ENCODE measurements at places on chromosomes 7 and 10.

DNA sequence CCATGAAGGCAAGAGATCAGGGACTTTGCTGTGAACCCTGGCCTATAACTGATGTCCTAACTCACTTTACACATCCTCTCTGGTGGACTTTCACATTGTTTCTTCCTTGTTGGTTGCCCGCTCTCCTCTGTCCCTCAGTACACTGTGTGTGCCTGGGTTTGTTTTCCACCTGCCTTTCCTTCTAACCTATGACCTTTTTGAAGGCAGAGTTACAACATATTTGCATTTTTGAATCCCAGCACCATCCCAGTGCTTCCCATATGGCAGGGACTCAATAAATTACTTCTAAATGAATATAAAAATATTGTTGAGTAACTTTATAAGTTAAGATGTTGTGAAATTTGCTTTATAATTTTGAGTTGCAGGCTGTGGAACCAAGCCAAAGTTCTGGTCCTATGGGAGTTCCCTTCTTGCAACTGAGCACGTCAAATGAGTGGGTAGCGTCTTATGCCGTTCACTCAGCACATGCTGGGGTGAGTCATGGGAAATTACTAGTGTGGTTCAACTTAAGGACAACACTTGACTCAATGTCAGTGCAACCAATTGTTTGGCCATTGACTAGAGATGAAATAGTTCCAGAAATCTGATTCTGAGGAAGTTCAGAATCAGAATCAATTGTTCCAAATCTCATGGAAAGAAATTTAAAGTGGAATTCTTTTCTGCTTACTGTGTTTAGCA is 250.9 kb downstream of the TWIST1 start:
- no peak for DNase-seq

- DNase-seq: no peak
These were observed 293.3 kb upstream of the LRRN3 start for GRCh38 chr7:110797656-110798055.

GRCh38 chr7:129855234-129855673 is 97.5 kb downstream of the UBE2H start:
- DNase-seq: no peak

DNA sequence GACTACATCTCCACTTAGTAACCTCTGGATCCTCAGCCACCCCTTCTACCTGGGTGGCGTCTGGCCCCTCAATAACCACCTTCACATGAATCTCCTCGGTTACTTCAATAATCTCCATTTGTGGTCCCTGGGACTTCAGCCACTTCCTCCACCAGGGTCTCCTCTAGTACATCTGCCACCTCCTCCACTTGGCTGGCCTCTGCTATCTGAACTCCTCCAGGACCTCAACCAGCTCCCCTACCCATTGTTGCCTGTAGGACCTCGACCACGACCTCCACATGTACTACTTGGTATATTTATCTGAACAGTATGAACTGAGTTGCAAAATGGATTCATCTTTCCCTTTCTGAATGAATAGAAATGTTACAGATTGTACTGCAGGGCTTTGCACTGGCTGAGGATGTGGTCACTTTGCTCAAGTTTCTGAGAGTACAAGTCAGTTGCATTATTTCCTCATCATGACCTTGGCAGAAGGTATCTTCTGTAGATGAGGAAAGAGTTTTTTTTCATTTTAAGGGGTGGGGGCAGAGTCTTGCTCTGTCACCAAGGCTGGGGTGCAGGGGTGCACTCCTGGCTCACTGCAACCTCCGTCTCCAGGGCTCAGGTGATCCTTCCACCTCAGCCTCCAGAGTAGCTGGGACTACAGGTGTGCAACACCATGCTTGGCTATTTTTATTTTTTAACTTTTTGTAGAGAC is 36.0 kb downstream of the MAT1A start:
- no peak for DNase-seq

DNA sequence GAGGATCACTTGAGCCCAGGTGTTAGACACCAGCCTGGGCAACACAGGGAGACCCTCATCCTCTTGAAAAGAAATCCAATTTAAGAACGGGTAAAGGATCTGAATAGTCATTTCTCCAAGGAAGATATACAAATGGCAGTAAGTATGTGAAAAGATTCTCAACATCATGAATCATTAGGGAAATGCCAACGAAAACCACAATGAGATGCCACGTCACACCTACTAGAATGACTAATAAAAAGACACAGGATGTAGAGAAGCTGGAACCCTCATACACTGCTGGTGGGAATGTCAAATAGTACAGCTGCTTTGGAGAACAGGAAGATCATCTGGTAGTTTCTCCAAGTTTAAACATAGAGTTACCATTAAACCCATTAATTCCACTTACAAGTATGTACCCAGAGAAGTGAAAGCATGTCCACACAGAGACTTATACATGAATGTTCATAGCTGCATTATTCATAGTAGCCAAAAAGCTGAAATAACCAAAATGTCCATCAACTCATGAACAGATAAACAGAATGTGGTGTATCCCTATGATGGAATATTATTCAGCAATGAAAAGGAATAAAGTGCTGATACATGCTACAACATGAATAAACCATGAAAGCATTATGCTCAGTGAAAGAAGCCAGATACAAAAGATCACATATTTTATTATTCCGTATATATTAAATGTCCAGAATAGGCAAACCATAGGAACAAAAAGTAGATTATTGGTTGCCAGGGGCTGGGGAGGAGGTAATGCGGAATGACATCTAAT is 13.1 kb upstream of the ZMIZ2 start:
- DNase-seq: no peak

DNA sequence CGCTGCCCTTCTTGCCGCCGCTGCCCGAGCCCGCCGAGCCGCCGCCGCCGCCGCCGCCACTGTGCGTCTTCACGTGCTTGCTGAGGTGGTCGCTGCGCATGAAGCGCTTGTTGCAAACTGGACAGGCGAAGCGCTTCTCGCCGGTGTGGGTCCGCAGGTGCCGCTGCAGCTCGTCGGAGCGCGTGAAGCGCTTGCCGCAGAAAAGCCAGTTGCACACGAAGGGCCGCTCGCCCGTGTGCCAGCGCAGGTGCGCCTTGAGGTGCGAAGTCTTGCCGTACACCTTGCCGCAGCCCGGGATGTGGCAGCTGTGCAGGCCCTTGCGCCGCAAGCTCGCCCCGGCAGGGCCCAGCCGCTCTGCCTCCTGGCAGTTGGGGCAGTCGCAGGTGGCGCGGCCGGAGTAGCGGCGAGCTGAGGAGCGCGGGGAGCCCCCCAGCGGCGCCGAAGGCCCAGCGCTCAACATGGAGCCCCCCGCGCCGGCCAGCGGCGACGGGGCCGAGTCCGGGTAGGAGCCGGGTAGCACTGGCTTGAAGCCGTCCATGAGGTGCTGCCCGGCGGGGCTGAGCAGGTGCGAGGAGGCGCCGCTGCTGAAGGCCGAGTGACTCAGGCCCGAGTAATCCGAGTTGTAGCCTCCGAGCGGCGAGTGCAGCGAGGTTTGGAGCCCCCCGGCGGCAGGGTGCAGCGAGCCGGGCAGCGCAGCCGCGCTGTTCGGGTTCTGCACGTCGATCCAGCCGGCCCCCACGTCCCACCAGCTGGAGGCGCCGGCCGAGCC is 2.1 kb downstream of the SP8 start:
- no peak for DNase-seq

GRCh38 chr7:129907122-129907736 is 45.5 kb downstream of the UBE2H start:
- no peak for DNase-seq

DNA sequence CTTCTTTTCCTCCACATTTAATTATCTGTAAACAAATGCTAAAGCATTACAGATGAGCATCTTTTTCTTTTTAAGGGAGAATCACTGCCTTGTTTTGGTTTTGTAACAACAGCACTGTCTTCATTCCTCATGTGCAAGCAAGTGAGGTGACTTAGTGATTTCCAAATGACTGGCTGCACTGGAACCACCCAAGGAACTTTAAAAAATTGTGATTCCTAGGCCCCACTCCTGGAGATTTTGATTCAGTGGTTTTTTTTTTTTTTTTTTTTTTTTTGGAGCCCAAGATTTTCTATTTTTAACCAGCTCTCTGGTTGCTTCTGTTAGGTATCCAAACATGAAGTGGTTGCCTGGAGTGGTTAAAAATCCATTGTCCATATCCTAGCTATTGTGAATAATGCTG is 176.2 kb downstream of the LRMDA start:
- no peak for DNase-seq

DNA sequence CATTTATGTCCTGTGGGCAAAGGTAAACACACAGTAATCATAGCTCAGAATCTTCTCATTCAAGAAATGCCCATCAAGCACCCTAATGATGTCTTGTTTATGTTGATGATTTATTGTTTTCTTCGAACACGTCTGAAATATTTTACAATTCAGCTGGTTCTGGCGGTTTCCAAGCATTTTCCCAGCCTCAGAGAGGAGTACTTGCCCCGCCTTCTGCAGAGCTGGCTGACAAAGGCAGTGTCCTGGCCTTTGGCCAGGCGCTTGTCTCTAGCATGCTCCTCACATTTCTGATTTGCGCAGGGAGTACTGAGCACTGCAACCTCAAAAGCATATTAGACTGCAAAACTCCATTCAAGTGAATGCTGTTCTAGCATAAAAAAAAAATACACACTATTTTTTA is 314.2 kb upstream of the GNAI1 start:
- no peak for DNase-seq

DNA sequence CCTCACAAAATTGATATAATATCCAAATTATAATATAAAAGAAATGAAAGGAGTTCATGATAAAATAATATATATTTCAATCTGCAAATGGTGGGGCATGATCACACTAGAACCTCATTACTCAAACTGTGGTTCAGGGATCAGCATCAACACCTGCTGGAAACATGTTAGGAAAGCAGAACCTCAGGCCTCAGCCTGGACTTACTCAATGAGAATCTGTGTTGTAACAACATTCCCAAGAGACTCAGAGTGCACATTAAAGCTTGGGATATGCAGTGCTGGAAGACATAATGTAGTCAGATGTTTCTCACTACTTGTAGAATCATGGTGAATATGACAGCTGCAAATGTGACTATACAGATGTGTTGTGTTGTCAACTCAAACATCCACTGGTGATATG is 81.7 kb upstream of the ITPRID1 start:
- DNase-seq: no peak

GRCh38 chr7:27808626-27809025 is 68.7 kb downstream of the TAX1BP1 start:
- DNase-seq: no peak

DNA sequence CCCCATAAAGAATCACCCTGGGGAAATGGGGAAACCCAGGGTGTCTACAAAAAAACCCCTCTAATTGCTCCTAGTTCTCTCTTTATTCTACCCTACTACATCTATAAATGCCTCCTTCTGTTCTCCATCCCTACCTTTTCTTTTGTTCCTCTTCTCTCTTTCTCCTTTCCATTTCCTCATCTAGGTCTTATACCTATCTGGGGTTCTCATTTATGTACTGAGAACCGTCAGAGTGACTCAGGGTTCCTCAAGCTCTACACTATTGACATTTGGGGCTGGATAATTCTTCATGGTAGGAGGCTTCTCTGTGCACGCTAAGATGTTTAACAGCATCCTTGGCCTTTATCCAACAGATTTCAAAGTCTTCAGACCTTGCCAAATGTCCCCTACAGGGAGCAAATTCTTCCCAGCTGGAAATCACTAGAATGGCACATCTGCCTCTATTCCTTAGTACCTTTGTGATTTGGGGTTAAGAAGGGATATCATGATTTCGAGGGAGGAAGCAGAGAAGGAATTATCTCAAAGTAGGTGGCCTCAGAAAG is 137.4 kb upstream of the PTN start:
- DNase-seq: no peak

GRCh38 chr7:47836503-47837202 is 111.6 kb downstream of the PKD1L1 start:
- DNase-seq: no peak

DNA sequence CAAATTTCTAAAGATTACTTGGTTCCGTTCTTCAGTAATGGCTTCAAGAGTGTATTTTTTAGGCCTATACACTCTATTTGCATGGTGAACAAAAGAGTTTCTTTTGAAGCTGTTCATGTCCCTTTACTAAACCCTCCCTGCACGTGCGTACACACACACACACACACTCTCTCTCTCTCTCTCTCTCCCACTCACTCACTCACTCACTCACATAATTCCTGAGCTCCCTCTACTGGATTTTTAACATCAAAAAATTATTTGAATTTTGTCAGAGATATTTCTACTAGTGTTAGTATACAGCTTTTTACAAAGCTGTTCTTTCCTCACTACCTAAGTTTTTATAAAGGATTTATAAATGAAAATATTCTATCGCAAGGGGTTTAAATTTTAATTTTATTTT is 85.9 kb downstream of the UBE3C start:
- no peak for DNase-seq

DNA sequence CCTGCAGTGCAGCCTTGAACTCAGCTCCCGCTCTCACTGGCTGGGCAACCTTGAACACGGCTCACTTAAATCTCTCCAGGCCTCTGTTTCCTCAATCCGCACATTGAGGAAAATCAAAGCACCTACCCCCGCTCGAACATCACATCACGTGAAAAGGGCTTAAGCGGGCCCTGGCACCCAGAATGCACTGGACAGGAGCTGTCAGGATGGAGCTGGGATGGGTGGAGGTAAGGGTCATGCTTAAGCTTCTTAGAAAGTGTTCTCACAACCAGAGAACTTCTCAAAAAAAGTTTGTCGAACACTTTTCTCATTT is 55.7 kb upstream of the MGMT start:
- DNase-seq: no peak

- no peak for DNase-seq
These were observed 268.3 kb downstream of the POM121L12 start for GRCh38 chr7:53303781-53304180.

GRCh38 chr7:32204361-32205018 is 134.3 kb upstream of the PDE1C start:
- no peak for DNase-seq

DNA sequence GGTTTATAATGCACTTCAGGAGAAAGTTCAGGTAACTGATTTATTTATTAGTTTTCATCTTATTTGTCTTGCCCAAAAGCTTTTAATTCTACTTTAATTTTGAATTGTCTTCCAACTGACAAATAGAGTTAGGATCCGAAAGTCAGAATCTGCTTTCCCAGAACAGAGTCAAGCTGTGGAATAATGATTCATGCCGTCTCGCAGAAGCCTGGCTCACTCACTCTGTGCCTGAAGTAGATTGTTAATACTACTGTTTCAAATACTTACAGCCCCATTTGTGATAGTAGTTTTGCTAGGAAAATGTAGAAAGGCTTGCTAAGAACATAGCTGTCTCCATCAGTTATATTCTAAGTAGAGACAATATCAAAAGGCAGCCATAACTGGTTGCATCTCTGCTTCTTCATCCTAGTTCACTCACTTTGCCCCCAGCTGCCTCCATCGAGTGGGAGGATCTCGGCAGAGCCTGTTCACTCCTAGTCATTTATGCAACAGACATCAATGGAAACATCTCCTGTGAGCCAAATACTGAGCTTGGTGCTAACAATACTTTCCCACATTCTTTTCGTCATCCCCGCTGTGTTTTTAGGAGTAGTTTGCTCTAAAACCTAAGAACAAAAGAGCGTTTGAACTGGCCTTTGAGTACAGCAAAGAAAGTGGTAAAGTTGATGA is 28.0 kb downstream of the ABRAXAS2 start:
- no peak for DNase-seq

- DNase-seq: no peak
These were observed 657.2 kb downstream of the INHBA start for GRCh38 chr7:41045556-41046123.
